ENCODE measurements at places on chromosomes 7 and 10.
A peak's percentile ranks its signal among the peaks of the same experiment; 100 is the strongest.

DNA sequence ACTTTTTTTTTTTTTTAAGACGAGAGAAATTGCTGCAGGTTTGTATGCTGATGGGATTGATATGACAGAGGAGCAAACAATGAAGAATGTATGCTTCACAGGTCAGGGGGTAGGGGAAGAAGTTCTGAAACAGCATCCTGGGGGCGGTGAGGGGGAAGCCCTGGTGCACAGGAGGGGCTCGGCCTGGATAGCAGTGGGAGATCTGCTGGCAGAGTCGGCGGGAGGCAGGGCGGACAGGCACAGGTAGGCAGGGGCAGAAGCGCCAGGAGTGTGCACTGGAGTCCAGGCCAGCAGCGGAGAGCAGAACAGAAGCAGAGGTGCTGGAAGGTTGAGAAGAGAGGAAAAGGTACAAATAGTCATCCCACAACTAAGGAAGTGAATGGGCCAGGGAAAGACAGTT, 175.4 kb downstream of the SNX10 start:
- DNase-seq, result no peak

- DNase-seq, result no peak
These were observed 61.7 kb upstream of the CCNY start for GRCh38 chr10:35274498-35275060.

DNA sequence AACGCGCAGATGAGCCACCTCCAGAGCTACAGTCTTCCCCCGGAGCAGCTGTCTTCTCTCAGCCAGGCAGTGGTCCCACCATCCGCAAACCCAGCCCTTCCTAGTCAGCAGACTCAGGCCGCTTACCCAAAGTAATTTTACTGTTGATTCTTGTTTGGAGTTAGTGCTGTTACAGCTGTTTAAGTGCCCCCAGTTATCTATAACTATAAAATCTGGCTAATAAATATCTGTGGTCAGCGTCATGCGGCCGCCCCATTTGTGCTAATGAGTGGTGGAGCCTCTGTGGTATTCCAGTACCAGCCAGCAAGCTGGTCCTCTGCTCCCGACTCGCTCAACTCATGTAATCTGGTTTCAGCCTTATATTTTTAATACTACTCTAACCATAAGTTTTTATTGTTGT, 43.2 kb upstream of the TMEM236 start:
- DNase-seq, result no peak

- DNase-seq, result no peak
These were observed 45.9 kb upstream of the ATP6V0A4 start for GRCh38 chr7:138843632-138844580.

GRCh38 chr7:115096262-115096661, 174.4 kb downstream of the MDFIC start:
- DNase-seq, result no peak

DNA sequence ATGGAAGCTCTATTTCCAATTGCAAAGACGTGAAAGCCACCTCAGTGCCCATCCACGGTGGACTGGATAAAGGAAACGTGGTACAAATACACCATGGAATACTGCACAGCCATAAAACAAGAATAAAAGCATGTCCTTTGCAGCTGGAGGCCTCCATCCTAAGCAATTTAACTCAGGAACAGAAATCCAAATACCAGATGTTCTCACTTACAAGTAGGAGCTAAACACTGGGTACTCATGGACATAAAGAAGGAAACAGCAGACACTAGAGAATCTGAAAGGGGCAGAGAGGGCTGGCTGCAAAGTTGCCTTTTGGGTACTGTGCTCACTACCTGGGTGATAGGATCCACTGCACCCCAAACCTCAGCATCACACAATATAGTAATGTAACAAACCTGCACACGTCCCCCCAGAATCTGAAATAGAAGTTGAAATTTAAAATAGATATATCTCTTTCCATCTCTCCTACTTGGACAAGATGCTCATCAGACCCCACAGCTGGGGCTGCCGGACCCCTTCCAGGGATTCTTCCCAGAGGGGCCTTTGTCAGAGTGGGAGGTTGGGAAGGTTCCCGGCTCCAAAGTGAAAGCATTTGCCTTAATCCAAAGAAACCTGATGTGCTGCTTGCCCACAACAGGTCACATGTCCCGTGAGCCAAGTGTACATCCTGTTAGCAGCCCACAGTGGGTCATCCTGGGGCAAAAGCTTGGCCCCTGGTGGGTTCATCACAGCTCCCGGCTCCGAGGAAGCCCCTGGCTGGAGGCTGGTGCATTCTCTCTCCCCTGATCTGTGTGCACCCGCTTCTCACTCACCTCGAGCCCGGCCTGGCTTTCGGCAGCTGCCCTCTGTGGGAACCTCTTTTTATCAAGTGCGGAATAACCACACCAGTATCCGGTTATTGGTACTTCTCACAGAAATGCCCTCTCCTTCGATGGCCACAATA, 172.3 kb upstream of the PPP2R2D start:
- no peak for DNase-seq

DNA sequence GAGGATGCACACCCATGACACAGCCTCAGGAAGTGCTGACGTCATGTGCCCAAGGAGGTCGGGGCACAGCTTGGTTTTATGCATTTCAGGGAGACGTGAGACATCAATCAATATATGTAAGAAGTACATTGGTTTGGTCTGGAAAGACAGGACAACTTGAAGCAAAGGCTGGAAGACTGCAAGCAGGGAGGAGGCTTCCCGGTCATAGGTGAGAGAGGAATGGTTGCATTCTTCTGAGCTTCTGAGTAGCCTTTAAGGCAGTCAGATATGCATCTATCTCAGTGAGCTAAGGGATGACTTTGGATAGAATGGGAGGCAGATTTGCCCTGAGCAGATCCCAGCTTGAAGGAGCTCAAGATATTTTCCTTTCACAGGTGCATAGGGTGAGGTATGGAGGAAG, 349.5 kb downstream of the TYW1 start:
- DNase-seq, result no peak

- peak; percentile 60 for DNase-seq
These were observed 14.0 kb downstream of the DNAJB12 start for GRCh38 chr10:72340510-72341261.

GRCh38 chr7:332646-333392, 42.8 kb downstream of the FOXL3 start:
- DNase-seq, result peak; percentile 73

- DNase-seq, result no peak
These were observed 780 bp downstream of the CYP3A5 start for GRCh38 chr7:99679032-99679399.

- no peak for DNase-seq
These were observed 57.8 kb downstream of the BAMBI start for GRCh38 chr10:28734938-28735759.

DNA sequence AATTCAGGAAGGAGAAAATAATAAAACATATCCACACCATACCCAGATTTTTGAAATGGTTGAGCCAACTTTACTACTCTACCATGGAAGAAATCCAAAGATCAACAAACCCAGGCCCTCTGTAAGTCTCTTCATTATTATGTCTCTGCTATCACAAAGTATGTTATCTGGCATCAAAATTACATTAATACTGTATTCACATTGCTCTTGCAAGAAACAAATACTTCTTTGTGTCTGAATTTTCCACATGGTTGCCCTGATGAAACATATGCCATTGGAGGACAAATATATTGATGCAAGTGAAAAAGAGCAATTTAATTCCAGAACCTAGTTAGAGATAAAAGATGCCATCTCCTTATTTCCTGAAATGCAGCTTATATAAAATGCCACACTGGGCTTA, 204.0 kb downstream of the FZD1 start:
- no peak for DNase-seq

- DNase-seq, result no peak
These were observed 24.0 kb downstream of the LAMB1 start for GRCh38 chr7:107978815-107979408.

GRCh38 chr7:81111358-81111757, 192.5 kb upstream of the SEMA3C start:
- DNase-seq, result no peak

DNA sequence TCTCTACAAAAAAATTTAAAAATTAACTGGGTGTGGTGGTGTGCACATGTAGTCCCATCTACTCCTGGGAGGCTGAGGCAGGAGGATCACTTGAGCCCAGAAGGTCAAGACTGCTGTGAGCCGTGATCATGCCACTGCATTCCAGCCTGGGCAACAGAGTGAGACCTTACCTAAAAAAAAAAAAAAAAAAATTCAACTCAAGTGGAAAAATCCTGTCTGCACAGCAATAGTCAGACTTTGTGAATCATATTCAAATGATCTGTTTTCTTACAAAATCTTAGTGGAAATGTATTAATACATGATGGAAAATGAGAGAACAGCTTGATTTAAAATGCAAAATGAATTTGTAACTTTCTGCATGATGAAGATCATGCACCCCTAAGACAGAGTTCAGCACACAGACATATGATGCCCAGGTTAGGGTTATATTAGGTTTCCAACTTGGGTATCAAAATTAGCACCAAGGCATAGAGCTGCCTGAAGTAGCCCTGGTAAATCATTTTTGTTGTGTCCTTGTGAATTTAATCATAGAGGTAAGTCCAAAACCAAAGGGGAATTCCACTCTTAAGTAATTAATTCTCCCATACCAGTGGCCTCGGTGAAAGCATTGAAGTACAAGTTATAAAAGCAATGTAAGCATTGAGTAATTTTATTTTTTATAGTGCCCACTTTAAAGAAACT, 93.8 kb downstream of the ADD3 start:
- DNase-seq, result no peak

DNA sequence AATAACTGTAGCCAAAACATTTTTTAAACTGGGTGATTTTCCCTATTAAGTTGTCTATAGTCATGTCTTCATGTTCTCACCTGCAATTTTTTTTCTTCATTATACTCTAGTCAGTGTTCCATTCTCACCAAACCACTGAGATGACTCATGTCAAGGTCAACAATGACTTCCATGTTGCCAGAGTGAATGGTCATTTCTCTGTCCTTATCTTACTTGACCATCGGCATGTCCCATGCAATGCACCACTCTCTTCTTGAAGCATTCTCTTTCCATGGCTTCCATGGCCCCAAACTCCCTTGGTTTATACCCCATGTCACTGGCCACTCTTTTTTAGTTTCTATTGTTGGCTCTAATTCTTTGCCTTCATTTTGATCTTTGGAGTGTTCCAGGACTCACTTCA, 173.9 kb downstream of the PPP1R17 start:
- no peak for DNase-seq

GRCh38 chr10:120423431-120424197, 33.4 kb upstream of the PLPP4 start:
- peak; percentile 40 for DNase-seq

DNA sequence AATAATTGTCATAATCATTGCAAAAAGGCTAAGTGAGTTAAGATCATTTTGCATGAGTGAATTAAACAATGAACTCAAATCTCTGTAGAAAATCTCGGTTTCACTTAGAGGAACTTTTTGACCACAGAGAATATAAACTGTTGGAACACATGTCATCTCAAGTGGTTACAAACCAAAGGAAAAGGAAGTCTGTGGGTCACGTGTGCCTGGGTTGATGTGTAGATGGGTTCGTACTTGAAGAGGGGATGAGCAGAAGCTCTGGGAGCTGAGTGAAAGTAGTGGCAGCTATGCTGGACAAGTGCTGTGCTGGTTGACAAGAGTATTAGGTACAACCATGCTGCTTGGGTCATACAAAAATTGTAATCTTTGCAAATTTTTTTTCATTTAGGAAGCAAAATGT, 35.0 kb downstream of the GLRX3 start:
- DNase-seq, result no peak

GRCh38 chr10:50653142-50653541, 29.4 kb upstream of the SGMS1 start:
- DNase-seq, result no peak

- DNase-seq, result no peak
These were observed 24.7 kb downstream of the NOD1 start for GRCh38 chr7:30453921-30454320.

GRCh38 chr7:52030722-52031121, 714.1 kb upstream of the COBL start:
- DNase-seq, result no peak

GRCh38 chr10:58360412-58361004, 24.7 kb upstream of the TFAM start:
- DNase-seq, result no peak

DNA sequence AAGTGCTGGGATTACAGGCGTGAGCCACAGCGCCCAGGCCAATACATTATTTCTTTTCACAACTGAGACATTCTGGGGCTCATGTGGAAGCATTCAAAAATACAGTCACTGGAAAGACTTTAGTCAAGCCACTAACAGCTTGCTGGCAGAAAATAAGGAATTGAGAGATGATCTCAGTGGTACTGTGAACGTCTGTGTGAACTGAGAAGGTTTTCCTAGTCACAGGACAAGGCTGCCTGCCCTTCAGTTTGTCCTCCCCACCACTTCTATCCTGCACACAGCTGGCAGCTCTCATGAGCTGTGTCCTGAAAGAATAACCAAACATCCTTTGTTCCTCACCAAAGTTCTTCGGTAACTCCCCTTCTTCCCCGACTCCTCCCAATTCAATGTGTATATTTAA, 31.3 kb upstream of the ITGA8 start:
- no peak for DNase-seq

GRCh38 chr10:125823663-125824251, 411 bp downstream of the BCCIP start:
- no peak for DNase-seq

DNA sequence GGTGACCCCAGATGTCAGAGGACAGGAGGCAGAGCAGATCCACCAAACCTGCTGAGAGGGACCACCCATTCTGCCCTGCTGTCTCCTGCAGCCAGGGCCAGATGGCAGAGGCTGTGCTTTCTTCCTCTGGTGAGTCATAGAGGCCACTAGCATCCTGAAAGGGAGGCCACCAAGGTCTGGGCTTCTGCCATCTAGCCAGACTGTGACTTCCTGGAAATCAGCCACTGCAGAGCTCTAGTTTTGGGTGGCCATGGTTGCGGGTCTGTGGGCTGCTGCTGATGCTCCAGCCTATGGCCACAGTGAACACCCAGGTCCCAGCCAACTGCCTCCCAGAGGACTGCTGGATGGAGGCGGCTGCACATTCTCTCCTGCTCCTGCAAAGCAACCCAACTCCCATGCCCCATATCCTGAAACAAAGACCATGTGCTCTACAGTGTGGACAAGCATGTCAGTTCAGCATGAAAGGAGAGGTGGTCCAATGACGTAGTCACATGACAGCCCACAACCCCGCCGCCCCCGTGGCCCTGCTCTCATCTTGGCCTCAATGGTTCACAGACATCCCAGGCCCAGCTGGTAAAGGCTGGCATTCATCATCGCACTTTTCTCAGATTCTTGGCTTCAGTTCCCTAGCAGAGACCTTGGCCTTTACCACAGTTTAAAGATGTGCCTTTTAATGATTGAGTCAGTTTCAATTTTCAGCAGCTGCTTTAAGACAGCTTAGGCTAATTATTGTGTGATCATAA, 73.9 kb upstream of the CXCL12 start:
- DNase-seq, result no peak

DNA sequence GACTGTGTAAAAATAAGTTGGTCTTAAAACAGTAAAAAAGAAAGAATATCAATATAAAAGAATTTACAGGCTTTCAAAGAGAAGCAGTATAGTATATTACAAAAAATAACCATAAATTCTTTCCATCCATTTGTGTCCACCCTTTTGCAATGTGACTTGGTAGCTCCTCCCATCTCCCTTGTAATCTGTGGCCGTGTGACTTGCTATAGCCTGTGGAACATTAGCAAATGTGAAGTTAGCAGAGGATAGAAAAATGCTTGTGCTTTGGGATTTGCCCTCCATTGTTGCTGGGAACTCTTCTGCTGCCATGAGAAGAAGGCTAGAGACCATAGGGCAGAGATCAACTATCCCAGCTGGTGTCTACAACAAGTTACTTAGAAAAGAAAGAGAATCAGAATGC, 30.2 kb downstream of the KLHL7 start:
- no peak for DNase-seq

Measured in GM19239 (cell line).